ENCODE measurements at places on chromosomes 6 and 20. TPM values are rescaled to one million over a fixed set of nuclear protein-coding genes. Genes with fewer than 3 reads are reported as not detected.

DNA sequence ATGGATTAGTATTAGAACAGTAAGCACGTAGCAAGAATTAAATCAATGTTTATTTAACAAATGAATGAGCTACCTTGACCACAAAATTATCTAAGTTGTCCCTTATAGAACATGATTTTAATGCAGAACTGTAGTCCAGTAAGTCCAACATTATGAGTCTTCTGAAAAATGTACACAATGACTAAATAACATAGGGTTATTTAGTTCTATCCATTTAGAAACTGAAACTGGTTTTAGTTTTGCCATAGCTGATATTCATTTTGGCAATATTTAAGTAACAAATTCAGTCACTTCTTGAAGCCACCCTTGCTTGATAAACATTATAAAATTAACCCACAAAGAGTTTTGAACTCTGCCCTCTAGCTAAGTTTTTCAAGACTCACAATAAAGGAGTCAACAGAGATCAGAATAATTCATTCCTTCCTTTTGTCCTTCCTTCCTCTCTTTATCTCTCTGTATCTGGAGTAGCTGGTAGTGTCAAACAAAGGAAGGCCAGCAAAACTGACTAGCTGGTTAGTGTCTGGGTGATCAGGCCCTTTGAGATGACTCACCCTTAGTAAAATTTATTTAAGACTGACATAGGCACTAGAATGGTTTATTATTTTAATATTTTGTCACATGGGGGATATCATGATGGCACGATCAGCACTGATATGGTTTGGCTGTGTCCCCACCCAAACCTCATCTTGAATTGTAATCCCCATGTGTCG, 115.1 kb downstream of the BTBD9 start:
- no peak overlapping the region for H3K4me3 ChIP-seq
- H3K27me3 ChIP-seq, result no peaks in the 10 kb centered on the region
- peaks cover 3% of the 10 kb centered on the region for H3K36me3 ChIP-seq
- no peak for DNase-seq

ZC2HC1B gene
- 0.84 TPM for total RNA-seq

GRCh38 chr6:125300992-125301434, 754 bp downstream of the HDDC2 start:
- peak overlapping the region; percentile 5 for H3K27ac ChIP-seq
- peaks cover 16% of the 10 kb centered on the region for H3K4me1 ChIP-seq
- H3K36me3 ChIP-seq, result no peaks in the 10 kb centered on the region
- H3K4me3 ChIP-seq, result peak overlapping the region; percentile 85

XKR7 gene
- 0.10 TPM for total RNA-seq

DNA sequence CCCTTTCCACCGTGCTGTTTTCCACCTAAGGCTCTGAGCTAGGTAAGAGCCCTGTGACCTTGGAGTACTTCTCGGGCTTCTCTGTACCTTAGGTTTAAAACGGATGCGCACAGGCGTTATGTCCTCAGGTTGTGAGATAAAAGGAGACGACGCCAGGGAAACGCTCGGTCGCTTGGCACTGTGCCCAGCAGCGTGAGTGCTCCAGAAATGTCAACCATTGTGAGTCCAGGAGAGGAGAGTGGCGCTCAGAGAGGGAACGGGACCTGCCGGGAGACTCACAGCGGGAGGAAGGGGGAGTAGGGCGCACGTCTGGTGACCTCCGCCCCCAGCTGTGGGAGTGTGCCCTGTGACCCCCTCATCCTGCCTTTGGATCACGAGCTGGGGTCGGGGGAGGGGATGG, 33.8 kb upstream of the SCRT2 start:
- no peaks in the 10 kb centered on the region for H3K4me1 ChIP-seq
- H3K27ac ChIP-seq, result no peak overlapping the region
- DNase-seq, result no peak
- H3K4me3 ChIP-seq, result no peak overlapping the region
